Left colon (tissue), 2 donors: ENCODE measurements at places on chromosomes 6 and 20. TPM values are rescaled to one million over a fixed set of nuclear protein-coding genes. Genes with fewer than 3 reads are reported as not detected.

GRCh38 chr20:23488996-23489395, 1.9 kb upstream of the CST8 start:
- DNase-seq: no peak

DNA sequence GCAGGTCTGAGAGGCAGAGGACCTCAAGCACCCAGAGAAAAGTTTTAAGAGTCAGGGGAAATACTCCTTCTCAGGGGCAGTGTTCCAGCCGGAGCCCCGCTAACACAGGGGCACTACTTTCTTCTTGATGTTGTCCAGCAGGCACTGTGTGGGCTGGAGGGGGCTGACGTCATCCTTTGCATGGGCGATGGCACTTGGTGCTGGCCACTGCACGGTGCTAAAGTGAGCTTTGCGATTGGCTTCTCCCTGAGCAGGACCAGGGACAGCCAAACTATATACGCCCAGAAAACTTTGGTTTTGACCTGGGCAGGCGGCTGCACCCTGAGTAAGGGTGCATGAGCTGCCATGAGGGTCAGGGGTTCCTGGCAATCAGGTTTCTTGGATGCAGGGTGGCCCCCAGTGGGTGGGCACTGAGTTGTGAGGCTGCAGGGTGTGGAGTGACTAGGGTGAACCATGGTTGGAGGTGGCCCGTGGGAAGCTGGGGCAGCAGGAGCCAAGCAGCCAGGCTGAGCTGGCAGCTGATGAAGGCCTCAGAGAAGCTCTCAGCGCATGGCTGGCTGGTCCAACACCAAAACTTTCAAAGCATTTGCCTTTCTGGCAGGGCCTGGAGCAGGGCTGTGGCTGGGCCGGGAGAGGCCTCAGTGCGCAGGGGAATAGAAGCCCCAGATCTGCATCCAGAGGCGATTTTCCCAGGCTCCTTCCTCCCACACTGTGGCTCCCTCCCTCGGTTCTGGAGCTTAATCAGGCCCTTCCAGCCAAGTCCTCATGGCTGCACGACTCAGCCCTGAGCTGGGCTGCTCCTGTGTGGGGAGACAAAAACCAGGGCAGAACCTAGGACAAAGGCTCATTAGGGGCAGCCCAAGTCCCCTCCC, 18.3 kb downstream of the MRPS18A start:
- DNase-seq: no peak

DNA sequence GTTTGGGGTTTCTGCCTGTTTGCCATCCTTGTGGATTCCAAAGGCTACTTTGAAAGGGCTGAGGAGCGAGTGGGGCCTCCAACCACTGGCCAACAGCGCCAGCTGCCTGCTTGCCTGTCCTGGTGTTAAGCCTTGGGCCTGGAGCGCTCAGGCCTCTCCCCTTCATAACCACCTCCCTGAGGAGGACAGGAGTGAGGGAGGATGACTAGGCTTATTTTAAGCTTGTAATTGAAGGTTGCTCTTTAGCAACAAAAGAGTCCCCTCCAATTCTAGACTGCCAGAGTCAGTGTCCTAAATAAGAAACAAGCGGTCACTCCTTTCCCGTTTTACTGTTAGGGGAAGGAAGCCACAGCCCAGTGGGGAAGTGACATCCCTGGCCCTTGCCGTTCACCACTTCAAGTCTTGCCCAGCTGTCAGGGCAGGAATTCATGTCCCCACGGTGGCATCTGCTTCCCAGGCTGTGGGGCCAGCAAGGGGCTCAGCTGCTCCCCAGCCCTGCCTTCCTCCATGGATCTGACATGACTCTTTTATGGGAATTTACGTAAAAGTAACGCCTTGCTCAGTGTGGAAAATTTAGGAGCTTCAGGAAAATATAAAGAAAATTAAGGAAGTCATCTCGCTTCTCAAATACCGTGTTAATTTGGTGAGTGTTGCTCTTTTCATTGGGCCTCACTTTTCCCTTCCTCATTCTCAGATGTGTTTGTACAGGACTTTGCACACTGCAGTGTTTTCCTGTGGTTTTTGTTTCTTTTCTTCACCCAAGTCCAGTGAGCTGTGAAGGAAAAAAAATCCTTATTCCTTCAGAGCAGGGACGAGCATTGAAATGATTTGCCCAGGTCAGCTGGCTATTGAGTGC, 57.8 kb downstream of the SSR1 start:
- DNase-seq: no peak

DNA sequence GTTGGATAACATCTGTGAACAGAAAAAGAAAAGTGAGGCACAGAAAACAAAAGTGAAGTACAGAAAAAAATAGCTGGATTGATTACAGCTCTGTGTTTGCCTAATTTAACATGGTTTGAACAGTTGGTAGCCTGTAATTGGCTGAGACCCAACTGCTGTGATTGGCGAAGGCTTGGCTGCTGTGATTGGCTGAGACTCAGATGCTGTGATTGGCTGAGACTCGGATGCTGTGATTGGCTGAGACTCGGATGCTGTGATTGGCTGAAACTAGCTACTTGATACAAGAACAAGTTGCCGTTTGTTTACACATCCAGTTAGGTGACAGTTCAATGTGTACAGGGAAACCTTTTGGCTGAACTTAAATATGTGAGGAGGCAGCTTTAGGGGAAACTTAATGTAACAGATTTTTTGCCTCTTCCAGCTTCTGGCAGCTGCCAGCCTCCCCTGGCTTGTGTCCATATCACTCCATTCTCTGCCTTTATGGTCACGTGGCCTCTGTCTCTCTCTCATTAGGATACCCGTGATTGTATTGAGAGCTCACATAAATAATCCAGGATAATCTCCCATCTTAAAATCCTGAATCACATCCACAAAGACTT, 223.4 kb upstream of the FOXA2 start:
- no peak for DNase-seq

DNA sequence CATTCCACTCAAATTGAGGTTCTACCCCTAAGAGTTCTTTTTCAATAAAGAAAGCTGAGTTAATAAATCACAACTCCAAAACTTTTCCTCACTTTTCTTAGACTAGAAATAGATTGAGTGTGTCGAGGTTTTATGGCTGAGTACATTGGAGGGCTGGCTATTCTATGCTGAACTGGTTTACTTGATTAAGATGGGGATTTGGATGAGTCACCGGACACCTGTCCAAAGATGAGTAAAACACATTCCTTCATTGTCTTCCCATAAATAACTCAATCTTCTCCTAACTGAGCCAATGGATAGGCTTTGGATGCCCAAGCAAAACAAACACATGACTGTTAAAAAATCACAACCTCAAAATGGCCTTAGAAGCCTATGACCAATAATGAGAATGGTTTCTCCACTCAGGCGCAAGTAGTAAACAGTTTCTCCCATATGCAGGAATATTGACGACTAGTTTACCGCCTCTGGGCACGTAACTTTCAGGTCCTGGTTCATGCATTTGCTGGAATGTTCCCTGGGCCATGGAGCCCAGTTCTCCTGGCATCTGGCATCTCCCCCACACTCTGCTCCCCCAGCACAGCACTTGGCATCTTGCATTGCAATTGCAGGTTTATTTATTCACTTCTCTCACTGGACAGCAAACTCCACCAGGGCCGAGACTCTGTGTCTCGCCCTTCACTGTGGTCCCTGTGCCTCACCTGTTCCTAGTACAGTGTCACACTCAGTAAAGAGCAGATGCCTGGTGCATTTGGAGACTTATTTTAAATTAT, 43.9 kb downstream of the BCAS1 start:
- no peak for DNase-seq

DNA sequence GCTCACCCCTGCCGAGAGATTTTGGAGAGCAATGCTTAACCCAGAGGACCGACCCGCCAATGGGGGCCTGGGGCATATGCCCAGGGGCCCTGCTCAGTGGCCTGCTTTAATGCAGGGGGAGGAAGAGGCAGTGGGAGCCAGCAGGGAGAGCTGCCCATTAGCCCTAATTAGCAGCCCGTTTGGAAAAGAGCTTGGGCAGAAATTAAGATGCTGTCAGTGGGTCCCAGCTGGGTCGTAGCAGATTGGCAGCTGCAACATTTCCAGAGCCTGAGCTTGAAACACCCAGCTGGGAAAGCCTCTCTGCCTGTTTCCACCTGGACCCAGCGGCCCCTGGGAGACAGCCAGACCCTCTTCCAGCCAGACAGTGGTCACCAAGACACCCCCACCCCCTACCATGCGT, 39.5 kb downstream of the CD40 start:
- no peak for DNase-seq

- no peak for DNase-seq
Measured at GRCh38 chr6:162871966-162872365, 144.2 kb downstream of the PACRG start.

DNA sequence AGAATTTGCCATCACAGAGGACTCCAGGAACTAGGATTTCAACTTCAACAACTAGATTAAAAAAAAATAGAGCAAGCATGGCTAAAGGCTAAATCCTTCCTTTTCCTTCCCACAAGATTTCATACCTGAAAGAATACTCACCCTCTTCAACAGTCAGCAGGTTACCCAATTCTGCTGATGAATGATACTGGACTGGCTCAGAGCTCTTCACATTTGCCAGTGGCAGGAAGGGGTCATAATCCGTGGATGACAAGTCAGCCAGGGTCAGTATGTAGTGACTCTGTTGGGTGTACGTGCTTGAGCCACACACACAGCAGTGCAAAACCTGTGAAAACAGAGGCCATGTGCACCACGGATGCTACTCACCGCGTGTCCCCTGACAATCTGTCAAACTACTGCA, 152.9 kb downstream of the INSM1 start:
- no peak for DNase-seq

DNA sequence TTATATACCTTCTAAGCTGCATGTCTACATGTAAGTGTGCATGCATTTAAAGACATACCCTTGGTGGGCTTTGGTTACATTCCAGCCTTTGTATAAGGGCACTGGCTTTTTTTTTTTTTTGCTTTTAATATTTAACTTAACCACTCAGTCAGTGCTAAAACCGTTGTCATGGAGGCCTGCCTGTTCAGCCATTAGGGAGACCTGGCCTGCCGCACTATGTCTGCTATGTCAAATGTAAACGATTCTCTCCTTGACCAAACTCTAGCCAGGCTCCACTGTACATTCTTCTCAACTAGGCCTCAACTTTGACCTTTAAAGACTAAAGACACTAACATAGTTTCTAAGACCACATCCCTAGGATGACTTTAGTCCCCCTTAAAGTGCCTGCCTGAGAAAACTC, 48.7 kb upstream of the BTN3A2 start:
- DNase-seq: no peak

DNA sequence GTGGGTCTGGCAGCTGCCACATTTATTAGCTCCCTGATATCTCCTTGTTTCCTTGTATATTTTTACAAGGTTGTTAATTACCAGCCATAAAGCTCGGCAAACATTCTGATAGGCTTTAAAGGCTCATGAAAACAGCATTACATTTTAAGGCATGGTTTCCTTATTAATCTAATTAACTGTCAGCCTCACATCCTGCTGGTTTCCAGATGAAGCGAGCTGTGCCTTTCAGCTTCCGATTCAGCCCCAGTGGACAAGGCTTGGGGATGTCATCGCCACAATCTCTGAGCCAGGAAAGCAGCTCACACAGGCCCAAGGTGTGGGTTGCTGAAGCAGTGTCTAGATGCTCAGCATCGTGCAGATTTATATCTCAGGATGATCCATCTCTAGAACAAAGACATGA, 66.0 kb upstream of the RALY start:
- no peak for DNase-seq

DNA sequence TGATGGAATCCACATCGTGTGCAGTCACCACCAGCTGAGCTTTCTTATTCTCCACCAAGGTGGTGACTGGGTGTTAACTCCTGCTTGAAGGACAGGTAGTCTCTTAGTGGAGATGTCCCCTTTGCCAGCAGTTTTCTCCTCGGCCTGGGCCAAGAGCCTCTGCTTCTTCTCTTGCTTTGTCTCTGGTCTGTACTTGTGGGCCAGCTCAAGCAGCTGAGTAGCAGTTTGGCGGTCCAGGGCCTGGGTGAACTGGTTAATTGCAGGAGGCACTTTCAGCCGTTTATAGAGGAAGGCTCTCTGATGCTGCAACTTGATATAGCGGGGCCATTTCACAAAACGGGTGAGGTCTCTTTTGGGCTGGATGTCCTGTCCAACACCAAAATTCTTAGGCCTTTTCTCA, 76.0 kb upstream of the NNAT start:
- no peak for DNase-seq

- DNase-seq: no peak
Measured at GRCh38 chr6:144897441-144897921, 612.3 kb downstream of the UTRN start.

- DNase-seq: no peak
Measured at GRCh38 chr6:134549854-134550253, 231.9 kb upstream of the SGK1 start.

DNA sequence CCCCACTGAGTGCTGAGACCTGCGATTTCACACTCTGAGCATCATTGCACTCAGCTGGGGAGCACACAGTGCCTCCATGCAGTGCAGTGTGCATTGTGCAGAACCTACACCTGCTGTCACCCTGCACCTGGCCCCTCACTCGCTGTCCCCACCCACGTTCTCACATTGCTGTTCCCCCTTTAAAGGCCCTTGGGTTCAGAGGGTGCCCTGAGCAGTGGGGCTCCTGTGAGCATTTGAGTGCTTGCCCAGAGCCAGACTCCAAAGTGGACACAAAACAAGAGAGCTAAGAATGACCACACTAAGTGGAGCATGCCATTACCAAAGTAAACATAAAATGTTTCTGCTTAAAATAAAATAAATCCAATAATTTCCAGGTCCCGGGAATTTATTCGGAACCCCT, 131.0 kb upstream of the CST7 start:
- no peak for DNase-seq

- DNase-seq: no peak
Measured at GRCh38 chr6:81531869-81532561, 220.5 kb downstream of the TENT5A start.

DNA sequence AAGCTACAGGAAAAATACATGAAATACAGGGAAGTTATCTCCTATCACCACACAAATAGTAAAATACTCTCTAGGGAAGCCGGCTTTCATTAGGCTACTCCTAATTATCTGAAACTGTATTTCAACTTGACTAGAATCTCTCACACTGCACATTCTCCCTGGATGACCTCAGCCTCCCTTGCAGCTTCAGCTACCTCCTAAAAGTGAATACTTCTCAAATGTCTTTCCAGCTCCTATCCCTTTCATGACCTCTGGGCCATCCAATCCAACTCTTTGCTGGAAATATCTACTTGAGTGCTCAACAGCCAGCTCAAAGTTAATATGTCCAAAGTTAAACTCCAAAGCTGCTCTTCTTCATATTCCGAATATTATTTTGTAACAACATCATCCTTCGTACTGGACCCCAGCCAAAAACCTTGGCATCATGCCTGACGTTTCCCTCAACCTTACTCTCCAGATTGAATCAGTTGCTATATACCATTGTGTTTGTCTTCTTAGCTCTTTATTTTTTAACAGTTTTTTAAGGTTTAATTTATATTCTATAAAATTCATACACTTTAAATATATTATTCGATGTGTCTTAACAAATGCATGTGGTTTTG, 29.4 kb upstream of the KIF6 start:
- no peak for DNase-seq

DNA sequence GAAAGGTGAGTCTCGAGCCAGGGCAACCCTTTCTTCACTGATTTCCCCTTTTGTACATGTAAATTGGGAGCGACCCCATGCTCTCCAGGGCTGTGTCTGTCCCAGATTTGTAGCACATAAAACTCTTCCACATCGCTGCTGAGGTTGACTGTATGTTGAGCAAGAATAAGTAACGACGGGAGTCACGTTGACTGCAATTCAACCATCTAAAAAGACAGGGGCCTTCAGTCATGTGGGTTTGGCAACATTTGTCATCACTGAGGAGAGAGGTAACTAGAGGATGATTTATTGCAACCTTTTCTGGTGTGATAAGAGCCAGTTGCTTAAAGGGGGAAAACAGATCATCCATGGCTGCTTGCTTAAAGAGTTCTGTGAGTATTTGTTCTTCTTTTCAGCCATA, 159.4 kb upstream of the SULF2 start:
- DNase-seq: no peak

The COL9A1 gene
- total RNA-seq: 1.6 TPM

The LAMA4 gene
- total RNA-seq: 31.8 TPM

The F13A1 gene
- total RNA-seq: 26.9 TPM

The LRRN4 gene
- total RNA-seq: not detected

The FAM217A gene
- not detected for total RNA-seq
